Epithelial cell of proximal tubule (primary cell): ENCODE measurements at places on chromosomes 4 and X. TPM values are rescaled to one million over a fixed set of nuclear protein-coding genes. Genes with fewer than 3 reads are reported as not detected.

ADAD1 gene
- total RNA-seq: not detected in 2 replicates

ODAPH gene
- total RNA-seq: 0.87 TPM in 1 of 2 replicates, not detected in the other

RASSF6 gene
- 2.8 and 5.9 TPM in 2 replicates for total RNA-seq

GSX2 gene
- not detected in 2 replicates for total RNA-seq

DNA sequence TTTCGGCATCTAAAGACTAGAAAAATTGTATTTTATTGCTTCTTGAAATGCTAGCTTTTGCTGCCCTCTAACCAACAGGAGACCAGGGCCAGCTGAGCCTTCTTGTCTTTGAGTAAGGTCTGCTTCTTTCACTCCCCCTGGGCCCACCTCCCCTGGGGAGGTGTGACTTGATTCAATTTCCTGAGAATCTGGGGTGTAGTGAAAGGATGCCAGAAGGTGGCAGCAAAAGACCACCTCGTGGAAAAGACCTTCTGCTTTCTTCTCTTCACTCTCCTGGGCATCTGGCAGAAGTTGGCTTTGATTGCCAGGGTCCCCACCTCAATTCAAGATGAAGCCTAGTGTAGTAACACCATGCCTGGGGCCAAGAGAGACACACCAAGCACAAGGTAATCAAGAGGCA is 96.5 kb upstream of the MAOA start:
- DNase-seq: no peak

GYPB gene
- not detected in 2 replicates for total RNA-seq

DNA sequence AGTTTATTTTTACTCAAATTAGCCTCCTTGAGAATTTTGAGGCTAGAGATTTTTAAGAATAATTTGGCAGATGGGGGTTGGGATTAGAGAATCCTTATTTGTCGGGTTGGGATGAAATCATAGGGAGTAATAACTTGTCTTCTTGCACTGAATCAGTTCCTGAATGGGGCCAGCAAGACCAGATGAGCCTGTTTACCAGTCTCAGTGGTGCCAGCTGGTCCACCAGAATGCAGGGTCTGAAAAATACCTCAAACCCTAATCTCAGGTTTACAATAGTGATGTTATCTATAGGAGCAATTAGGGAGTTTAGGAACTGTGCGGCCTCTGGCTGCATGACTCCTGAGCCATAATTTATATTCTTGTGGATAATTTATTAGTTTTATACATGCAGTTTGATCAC is 705.9 kb upstream of the AGA start:
- no peak for DNase-seq

DNA sequence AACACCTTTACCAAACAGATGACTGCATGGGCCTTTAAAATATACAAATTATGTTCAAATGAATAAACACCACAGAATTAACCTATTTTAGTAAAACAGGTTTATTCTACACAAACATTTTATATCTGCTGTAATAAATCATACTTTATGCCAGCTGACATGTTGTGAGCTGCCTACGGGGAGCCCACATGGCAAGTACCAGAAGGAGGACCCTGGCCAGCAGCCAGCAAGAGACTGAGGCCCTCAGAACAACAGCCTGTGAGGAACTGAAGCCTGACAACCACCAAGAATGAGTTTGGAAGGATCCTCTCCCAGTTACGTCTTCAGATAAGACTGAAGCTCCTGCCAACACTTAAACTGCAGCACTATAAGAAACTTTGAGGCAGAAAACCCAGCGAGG is 377.0 kb downstream of the PDGFC start:
- DNase-seq: no peak

DNA sequence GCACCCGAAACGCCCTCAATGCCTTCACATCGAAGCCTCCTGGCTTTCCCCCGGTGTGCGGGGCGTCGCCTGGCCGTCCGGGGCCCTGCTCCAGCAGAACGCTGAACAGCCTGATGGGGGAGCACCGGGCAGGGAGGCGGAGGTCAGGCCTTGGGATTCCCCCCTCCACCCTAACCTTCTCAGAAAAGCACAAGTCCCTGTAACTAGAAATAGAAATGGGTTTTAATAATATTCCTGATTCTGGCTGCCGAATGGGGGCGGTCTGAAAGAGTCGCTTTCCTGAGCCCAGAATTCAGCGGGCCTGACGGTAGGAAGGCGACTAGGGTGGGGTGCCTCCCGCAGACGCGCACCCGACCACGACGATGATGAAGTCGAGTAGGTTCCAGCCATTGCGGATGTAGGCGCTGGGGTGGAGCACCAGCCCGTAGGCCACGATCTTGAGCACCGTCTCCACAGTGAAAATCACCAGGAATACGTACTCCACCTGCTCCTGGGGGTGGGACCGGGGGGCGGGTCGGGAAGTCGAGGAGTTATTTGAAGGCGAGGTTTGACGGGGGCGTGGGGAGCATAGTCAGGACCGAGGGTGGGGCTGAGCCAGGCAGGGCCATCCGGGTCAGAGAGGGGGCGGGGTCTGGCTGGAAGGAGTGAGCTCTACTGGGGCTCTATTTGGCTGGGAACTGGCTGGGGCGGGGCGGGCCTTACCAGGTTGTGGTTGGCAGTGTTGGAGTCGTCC is 2.5 kb downstream of the CACNA1F start:
- no peak for DNase-seq

- no peak for DNase-seq
Observed at GRCh38 chr4:80097400-80098177, 24.6 kb upstream of the ANTXR2 start.

MAOB gene
- 0.14 and 1.9 TPM in 2 replicates for total RNA-seq
